ENCODE measurements at places on chromosomes 2 and 18.

GRCh38 chr18:51009072-51009471 lies 20.9 kb upstream of the SMAD4 start:
- DNase-seq: no peak

GRCh38 chr18:49875783-49876182 lies 62.5 kb upstream of the ACAA2 start:
- no peak for DNase-seq

DNA sequence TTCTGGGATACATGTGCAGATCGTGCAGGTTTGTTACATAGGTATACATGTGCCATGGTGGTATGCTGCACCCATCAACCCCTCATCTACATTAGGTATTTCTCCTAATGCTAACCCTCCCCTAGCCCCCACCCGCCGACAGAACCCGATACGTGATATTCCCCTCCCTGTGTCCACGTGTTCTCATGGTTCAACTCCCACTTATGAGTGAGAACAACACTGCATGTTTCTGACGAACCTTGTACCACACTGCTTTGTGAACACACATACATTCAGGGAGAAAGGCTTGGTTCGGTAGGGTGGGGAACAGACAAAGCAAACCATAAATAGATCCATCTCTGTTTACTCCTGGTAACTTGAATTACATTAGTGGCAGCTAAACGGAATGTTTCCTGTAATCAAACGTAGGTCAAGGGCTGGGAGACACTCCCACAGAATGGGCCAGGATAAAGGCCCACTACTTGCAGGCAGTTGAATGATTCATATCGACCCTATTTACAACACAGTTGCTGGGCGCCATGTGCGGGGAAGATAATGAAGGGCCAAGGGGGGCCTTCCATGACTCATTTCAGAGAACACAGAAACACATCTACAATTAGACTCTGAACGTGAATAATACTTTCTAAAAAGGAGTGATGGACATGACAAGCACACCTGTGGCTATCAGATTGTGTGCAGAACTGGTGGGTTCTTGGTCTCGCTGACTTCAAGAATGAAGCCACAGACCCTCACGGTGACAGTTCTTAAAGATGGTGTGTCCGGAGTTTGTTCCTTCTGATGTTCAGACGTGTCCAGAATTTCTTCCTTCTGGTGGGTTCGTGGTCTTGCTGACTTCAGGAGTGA lies 56.8 kb upstream of the KIDINS220 start:
- DNase-seq: no peak

- peak; percentile 61 for DNase-seq
Observed at GRCh38 chr2:84302513-84303412, 156.3 kb downstream of the SUCLG1 start.

DNA sequence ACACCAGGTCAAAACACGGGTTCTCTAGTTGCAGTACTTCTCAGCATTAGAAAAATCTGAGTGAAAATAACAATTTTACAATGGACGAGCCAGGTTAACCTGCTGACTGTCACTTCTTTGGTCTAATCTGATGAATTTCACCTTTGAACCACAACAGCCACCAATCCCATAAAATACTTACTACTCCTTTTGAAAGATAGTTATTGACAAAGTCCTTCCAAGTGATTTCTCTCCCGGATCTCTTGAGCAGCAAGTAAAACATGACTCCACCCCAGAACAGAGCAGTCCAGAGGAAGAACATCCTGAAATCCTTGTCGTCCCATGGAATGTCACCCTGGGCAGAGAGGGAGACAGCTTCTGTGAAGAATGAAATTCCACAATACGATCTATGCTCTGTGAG lies 10.2 kb downstream of the AFG3L2 start:
- no peak for DNase-seq

DNA sequence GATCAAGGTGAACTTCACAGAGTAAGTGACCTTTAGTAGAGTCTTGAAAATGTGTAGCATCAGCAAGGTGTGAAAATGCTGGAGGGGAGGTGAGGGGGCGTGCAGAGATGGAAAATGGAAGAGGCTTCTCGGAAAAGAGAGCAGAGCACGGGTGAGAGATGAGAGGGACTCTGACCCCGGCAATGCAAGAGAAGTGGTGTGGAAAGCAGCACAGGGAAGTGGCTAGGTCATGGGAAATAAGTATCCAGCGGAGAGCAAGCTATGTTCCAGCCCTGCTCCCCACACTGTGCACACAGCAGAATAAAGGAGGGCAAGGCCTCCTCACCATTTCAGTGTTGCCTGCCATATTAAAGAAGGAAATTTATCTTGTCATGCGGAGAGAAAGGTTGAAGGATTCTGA lies 241.7 kb upstream of the DOK6 start:
- no peak for DNase-seq

DNA sequence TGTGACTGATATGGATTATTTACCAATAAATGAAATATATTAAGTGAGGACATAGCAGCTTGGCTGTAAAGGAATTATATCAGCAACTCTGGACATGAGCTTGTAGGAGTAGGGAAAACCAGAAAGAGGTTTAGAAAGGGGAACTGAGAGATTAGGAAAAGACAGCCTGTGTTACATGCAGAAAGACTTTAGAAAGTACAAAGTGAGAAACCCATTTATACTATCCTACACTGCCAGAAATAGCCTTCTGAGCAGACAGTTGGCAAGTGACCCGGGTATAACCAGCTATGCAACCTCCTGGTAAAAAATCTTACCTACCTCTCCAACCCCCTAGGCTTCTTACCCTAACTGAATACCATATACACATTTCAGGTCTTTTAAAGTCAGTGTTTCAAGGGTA lies 134.1 kb downstream of the ANKRD44 start:
- no peak for DNase-seq

- DNase-seq: no peak
Observed at GRCh38 chr18:45378933-45379332, 236.3 kb upstream of the SLC14A2 start.

DNA sequence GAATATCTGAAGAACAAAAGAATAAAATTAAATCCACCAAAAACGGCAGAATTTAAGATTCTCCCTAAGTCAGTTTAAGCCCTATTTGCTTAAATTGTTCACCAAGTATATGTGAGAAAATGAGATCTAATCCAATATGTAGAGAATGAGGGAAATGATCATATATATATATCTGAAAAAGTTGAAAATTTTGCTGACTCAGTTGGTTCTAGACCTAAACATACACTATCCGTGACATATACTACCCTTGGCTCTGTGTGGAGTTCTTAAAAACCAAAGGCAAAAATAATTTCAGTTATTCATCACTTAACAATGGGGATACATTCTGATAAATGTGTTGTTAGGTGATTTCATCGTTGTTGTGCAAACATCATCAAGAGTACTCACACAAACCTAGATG lies 7.3 kb downstream of the SS18 start:
- DNase-seq: no peak

- no peak for DNase-seq
Observed at GRCh38 chr2:97664636-97664970, 759 bp upstream of the ACTR1B start.

DNA sequence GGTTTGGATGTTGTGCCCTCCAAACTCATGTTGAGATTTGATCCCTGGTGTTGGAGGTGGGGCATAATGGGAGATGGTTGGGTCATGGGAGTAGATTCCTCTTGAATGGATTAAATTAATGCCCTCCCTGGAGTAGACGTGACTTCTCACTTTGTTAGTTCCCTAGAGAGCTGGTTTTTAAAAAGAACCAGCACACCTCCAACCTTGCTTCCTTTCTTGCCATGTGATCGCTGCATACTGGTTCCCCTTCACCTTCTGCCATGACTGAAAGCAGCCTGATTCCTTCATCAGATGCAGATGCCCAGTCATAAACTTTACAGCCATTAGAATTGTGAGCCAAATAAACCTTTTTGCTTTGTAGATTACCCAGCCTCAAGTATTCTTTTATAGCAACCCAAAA lies 21.7 kb downstream of the MTA3 start:
- no peak for DNase-seq

DNA sequence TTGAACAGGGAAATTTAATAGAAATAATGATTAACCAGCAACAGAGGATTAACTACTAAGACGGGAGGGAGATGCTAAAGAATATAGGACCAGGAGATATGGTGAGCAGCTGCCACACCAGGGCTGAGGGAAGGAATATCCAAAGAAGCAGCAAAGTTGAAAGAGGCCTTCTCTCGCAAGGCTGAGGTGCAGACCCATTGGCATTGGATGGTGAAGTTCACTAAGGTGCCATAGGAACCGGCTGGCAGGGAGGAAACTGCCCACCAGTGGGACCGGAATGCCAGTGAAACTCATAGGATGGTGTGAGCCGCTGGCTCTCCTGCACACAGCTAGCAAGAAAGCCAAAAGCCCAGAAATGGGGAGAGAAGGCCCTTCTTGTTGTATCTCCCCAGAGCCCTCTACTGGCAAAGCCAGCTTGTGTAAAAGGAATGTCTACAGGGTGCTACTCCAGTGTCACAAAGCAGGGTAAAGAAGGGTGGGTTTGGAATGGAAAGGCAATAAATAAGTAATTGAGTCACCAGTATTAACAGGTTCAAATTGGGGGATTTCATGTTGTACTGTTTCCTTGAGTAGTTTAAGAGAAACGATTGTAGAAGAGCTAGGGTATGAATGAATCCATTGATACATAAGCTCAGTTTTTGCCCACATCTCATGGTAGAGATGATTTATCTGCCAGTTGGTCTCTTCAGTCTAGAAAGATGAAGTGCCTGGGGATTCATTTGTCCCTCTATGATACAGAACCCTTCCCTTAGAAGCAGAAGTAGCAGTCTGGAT lies 36.0 kb downstream of the FARP2 start:
- DNase-seq: no peak

DNA sequence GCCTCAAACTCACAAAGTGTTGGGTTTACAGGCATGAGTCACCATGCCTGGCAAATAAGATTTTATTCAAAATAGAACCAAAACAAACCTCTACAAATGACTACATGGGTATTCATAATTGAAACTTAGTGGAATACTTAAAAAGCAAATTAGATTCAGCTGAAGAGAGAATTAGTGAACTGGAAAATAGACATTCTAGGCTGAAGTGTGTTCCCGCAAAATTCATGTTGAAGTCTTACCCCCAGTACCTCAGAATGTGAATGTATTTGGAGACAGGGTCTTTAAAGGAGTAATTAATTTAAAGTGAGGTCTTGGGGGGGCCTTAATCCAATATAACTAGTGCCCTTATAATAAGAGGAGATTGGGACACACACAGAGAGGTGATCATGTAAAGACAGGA lies 88.5 kb upstream of the OTOS start:
- no peak for DNase-seq

GRCh38 chr2:10359246-10359645 lies 56.5 kb downstream of the HPCAL1 start:
- DNase-seq: no peak

GRCh38 chr18:44047585-44047984 lies 633.1 kb upstream of the SETBP1 start:
- no peak for DNase-seq

DNA sequence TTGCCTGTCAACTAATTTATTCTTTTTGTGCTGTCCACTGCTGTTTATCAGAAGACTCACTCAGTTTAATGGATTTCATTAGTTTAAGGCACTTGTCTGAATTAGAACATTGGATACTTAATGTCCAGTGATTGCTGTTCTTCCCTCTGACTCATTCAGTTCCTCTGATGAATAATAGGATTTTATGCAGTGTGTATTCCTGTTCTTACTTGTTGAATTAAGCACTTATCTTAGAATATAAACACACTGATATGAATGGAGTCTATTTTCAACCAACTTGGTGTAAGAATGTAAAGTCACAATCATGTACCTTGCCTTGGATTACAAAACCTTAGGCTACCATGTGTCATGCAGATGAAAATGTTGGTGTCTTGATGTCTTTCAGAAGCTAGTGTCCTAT lies 87.0 kb upstream of the PROKR1 start:
- no peak for DNase-seq

DNA sequence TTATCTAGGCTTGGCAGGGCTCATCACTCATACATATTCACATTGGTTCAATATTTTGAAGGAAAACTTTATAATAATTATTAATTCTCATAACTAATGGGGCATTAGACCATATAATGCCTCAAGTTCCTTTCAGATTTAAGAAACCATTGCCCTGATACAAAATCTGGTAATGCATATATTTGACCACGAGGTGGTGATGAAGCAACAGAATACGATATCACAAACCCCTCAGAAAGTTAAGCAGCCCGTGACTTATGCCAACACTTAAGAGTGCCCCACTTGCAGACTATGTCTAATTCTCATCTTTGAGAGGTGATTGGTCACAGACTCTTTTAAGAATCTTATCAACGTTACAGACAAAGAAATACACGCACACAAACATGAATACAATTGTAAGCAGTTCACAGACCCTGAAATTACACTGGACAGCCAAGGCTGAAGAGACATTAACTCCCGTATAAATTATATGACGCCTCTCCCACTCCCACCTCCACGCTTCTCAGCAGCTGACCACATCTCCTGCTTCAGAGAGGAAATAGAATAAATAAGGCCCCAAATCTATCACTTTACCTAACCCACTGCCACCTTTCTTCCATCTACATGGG lies 20.7 kb upstream of the DNAH6 start:
- no peak for DNase-seq

GRCh38 chr18:27605107-27605834 lies 420.2 kb upstream of the CHST9 start:
- DNase-seq: peak; percentile 62

GRCh38 chr2:17593841-17594491 lies 53.5 kb downstream of the VSNL1 start:
- DNase-seq: no peak

GRCh38 chr2:55154525-55155030 lies 77.5 kb downstream of the CLHC1 start:
- no peak for DNase-seq

GRCh38 chr2:240645346-240645745 lies 20.1 kb downstream of the GPR35 start:
- no peak for DNase-seq

GRCh38 chr2:193332941-193333340 lies 1138.2 kb upstream of the TMEFF2 start:
- no peak for DNase-seq

GRCh38 chr18:22346401-22346952 lies 71.2 kb downstream of the CTAGE1 start:
- no peak for DNase-seq

GRCh38 chr2:29011418-29012060 lies 30.4 kb downstream of the TOGARAM2 start:
- no peak for DNase-seq

GRCh38 chr2:219542931-219543595 lies 546 bp downstream of the CHPF start:
- no peak for DNase-seq

DNA sequence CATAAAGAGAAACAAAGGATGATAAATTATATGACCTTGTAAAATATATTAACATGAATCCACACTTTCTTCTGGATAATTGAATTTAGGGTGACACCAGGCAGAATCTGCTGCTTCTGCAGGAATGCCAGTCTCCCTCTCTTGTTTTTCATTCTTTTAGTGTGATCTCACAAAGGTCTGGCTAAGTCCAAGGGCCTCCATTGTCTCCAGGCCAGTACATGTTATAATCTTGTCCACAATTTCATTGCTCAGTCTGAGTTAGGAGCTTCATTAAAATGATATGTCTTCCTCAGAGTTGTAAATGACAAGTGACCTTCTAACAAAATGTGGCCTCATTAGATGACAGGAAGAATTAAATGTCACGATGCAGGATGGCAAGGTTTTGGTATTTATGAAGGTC lies 110.2 kb downstream of the APOB start:
- DNase-seq: no peak
